ENCODE measurements at places on chromosomes 13 and 19.
A peak's percentile ranks its signal among the peaks of the same experiment; 100 is the strongest.

DNA sequence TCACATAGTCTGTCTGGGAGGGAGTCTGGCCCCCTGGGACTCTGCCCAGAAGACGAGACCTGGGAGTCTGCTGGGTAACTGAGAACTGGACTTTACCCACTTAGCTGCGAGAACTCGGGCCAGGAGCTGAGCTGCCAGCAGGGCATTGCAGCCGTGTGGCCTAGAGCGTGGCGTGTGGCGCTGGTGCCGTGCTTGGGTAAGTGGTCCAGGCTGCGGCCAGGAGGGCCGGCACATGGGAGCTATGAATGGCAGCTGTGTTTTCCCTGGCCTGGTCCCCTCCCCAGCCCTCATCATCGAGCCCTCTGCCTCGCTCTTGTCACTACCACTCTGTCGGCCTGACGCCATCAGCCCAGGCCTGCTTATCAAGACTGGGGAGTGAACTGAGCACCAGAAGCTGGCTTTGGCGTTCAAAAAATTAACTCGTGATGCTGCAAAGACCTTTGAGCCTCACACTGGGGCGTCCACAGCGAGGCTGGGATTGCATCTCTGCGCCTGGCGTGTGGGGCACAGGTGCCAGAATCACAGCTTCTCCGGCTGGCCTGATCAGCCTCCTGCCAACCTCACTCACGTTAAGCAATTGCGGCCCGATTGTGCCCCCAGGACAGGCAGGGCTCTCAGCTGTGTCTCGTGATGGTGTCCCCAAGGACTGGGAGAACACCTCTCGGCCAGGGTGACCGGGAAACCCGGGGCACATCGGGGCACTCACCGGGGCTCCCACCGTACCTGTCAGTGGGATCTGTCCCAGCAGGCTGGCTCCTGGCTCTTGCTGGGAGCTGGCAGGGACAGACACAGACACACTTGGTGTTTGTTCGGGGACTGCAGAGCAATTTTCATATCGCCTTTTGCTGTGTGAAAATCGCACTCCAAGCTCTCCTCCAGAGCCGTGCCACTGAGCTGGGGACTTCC lies 85.9 kb downstream of the KDM4B start:
- no peak for DNase-seq

DNA sequence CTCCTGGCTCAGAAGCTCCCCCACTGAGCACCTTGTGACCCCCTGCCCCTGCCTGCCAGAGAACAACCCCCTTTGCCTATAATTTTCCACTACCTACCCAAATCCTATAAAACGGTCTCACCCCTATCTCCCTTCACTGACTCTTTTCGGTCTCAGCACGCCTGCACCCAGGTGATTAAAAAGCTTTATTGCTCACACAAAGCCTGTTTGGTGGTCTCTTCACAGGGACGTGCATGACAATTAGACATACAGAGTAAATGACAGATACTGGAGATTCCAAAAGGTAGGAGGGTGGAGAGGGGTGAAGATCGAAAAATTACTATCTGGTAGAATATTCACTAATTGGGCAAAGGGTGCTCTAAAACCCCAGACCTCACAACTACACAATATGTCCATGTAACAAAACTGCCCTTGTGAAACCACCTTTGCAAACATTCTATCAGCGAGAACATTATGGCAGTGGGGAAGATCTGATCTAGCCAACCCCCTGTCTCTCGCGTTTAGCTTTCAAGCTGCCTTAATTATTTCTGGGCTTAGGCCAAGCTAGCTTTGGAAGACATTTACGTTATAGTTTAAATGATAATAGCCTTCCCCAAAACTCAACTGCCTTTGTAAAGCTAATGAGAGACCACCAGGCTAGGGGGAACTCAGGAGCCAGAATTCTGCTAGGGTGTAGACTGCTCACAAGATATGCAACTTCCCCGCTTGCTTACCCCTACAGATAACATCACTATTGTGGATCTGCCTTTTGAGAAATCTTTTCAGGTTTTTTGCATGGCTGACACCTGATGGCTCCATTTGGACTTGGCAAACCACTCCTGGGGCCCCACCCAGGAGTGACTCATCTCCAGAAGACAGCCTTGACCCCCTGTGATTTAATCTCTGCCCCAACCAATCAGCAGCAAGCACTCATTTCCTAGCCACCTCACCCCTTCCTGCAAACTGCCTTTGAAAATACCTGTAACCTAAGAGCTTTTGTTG lies 1534.0 kb upstream of the SPRY2 start:
- no peak for DNase-seq

DNA sequence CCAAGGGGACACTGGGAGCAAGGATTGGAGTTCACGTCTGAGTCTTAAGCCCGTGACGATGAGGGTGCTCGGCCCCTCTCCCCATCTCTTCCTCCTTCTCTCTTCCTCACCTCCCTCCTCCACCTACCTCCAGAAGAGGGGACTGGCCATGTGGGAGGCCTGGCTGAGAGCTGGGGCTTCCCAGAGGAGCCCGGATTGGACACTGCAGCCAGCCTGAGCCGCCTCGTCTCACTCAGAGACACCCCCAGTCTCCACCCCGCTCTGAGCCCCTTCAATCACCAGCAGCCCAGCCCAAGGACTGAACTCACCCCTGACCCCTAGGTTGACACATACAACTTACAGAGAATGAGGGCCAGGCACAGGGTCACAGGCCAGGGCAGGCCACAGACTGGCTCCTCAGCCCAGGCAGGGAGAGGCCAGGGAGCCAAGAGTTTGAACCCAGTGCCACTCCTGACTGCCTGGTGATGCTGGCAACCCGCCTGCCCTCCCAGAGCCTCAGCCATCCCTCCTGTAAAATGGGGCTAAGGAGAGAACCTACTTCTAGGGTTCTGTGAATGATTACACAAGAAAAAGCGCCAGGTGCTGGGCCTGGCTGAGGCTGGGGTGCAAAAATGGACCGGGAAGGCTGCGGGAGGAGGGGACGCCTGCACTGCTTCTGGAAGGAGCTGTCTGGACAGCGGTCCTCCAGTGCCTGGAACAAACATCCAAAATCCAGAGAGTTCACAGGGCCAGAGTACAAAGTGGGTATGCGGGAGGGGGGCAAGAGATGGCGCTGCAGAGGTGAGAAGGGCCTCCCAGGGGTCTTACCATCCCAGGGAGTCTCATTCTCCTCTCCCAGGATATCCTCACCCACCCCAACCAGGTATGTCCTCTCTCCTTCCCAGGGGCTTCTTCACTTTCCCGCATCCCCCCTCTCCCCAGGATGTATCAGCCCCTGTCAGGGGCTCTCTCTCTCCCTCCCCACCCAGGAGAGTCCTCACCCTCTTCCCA lies 1.1 kb downstream of the CD79A start:
- DNase-seq = no peak

DNA sequence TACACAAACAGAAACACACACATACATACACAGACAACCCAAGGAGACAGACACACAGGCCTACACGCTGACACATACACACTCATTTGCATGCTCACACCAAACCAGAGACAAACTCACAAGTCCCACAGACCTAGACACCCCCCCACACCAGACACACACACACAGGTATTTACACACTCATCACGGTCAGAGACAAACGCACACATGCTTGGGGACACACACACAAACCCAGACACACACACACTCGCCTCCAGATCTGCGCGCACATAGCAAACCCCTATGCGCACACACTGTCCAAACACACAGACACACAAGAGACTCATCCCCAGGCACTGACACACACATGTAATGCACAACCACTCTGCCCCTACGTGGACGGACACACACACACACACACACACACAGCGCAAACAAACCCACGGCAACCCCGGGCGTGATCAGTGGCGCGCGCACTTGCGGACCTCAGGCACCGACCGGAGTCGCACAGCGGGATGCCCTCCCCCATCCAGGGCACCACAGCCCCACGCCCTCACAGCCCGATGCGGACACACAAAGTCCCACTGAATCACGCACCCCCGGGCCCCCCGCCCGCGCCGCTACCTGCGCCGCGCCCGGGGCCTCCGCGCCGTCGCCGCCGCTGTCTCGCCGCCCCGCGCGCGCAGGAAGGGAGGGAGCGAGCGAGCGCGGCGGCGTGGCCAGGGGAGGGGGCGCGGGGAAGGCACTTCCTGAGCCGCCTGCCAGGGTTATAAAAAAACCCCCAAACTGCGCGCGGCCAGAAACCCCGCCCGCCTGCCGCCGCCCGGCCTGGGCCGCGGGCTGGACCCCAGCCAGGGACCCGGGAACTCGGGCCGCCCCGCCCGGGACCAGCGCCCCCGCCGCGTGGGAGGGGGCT lies at the start of gene ADAMTS10:
Gene ADAMTS10 (minus strand): TSS at position 675 of the 895 bp plus-strand sequence. CDS start 5,005 bp downstream, outside the sequence.
- DNase-seq = peak; percentile 42

DNA sequence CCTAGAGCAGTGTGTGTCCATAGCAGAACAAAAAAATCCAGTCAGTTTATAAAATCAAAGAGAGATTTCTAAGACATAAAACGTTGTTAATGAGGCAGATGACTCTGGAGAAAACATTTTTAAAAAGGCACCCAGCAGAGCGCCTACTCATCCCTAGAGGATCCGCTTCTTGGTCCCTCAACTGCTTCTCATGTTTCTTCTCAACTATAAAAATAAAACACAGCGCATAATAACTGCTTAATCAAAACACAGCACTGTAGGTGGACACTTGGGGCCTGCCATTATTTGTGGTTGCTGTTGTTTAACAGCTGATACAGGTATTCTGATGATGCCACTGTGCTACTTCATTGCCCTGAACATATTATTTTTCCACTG lies 347.9 kb downstream of the FGF9 start:
- DNase-seq = no peak

- DNase-seq = no peak
These were observed 76.7 kb downstream of the TEX26 start for GRCh38 chr13:31009166-31009565.

GRCh38 chr13:28637714-28638355 lies 21.1 kb upstream of the POMP start:
- no peak for DNase-seq

GRCh38 chr13:29006359-29006850 lies 186.3 kb downstream of the MTUS2 start:
- DNase-seq = no peak

DNA sequence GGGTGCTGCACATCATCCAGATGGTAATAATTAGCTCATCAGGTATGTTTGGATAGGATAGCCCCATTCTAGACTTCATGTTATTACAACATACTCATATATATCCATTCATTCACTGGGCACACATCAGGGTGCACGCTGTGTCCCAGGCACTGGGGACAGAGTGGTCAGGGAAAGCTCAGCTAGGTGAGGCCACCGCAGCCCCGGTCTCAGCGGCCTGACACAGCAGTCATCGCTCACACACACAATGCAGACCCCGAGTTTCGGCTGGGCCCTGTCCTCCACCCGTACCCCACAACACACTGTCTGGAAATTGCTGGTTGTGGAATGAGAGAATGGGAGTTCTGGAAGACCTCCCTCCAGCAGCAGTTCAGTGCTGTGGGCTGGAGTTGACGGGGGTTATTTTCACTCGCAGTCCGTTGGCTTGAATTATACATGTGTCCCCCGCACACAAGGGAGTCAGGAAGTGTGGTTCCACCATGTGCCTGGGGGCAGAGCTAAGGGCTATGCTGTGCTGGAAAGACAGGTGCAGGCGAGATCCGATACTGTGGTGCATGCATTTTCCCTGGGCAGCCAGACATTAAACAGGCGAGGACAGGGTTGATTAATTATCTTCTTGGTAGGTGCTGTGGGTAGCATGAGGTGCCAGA lies 257.6 kb downstream of the TEX29 start:
- DNase-seq = no peak

GRCh38 chr13:94620286-94620896 lies 18.7 kb downstream of the GPR180 start:
- DNase-seq = peak; percentile 25

DNA sequence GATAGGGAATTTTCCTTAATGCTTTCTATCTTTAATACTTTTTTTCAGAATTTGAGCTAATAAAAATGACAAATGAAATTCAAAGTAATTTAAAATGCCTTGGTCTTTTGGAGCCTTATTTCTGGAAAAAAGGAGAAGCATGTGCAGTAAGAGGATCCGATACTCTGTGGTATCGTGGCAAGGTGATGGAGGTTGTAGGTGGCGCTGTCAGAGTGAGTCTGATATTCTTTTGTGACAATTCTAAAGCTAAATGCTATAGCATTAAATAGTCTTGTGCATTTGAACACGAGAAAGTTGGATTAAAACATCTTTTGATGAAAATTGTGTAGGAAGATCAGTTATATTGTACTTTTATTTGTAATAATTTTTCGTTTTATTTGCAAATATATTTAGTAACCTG lies 95.0 kb downstream of the RNF17 start:
- no peak for DNase-seq

DNA sequence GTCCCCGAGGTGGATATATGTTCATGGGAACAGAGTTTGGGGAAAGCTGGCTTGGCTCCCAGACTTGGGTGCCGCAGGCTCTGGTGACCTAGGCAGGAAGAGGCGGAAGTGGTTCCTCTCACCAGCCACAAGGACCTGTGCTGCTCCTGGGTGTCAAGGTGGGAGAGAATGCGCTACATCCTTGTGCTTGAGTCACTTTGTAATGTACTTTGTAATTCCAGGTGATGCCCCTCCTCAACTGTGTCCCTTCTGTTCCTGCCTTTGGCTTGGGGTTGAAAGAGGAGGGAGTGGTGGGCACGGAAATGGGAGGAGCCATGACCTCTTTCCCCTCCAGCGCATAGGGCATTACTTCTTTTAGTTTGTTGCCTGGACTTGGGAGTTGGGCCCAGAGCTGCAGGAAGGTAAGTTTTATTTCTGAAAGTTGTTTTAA lies 10.9 kb downstream of the GARRE1 start:
- DNase-seq = no peak

- DNase-seq = no peak
These were observed 130.8 kb downstream of the DNAJC15 start for GRCh38 chr13:43154156-43154651.

- DNase-seq = no peak
These were observed 8.2 kb upstream of the ATF5 start for GRCh38 chr19:49920624-49921363.

DNA sequence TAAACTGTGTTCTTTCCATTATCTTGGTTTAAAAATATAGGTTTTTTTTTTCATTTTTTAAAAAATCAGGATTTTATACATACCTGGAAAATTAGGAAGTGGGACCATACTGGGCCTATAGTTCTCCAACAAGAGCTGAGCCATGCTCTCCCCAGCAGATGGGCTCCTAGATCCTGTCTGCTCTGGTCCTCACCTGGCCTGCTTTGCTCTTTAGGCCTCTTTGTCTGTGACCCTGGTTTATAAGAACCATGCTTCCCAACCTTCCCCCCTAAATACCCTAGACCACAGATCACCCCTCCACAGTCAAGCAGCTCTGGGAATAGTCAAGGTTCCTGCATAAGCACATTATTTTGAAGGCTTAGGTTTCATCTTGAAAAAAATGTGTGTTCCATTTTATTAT lies 185.0 kb upstream of the TSHZ3 start:
- no peak for DNase-seq

Data from CD4-positive, alpha-beta T cell treated with Interferon alpha-2 for 1 hour (primary cell).